ENCODE measurements at places on chromosomes 7 and 10.
A peak's percentile ranks its signal among the peaks of the same experiment; 100 is the strongest.

DNA sequence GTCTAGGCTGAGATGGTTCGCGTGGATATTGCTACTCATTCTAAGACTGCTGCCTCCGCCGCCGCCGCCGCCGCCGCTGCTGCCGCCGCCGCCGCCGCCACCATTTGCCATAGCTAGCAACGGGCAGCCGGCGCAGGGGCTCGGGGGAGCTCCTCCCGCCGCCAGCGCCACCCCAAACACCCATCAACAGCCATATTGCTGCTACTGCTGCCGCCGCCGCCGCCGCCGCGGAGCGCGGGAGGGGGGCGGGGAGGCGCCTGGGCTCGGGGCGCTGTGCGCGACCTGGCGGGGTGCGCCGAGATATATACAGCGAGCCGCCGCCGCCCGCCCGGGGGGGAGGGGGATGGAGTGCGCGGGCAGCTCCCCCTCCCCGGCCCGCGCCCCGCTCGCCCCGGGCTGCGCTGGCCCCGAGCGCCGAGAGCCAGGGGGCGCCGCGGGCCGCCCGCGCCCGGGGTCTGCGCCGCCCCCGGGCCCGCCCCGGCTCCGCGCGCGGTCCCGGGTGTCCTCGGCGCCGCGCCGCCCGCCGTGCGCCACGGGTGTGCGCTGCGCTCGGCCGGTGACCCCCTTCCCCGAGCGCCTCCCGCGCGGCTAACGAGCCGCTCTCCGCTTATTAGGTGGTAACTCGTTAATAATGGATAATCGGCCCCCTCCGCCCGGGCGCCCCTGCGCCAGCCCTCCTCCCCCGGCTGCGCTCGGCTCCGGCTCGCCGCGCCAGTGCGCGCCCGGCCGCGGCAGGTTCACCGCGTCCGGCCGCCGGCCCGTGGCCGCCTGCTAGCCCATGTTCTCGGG is at the start of gene KCNMA1:
KCNMA1 (minus strand) TSS at position 277 of the 789 bp plus-strand sequence.
- DNase-seq: no peak

- no peak for DNase-seq
Observed at GRCh38 chr10:117534321-117535297, 7.9 kb upstream of the EMX2 start.

DNA sequence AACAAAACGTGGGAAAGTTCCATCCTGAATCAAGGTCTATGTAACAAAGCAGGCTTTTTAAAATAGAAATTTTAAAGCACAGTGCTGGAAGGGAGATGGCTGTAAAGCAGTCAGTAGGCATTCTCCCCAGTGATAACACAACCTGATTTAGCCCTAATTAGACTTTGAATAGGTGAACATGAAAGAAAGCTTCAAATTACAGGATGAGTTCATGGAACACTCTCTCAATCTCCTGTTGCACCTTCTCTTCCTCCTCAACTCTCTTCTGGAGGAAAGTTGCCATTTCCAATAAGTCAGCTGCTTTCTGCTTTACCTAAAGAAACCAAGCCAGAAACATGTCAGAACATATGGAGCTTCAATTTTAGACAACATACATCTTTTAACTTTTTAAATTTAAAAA is 20.1 kb downstream of the SFR1 start:
- no peak for DNase-seq

GRCh38 chr7:39606352-39606751 is 17.0 kb upstream of the RALA start:
- DNase-seq: no peak

DNA sequence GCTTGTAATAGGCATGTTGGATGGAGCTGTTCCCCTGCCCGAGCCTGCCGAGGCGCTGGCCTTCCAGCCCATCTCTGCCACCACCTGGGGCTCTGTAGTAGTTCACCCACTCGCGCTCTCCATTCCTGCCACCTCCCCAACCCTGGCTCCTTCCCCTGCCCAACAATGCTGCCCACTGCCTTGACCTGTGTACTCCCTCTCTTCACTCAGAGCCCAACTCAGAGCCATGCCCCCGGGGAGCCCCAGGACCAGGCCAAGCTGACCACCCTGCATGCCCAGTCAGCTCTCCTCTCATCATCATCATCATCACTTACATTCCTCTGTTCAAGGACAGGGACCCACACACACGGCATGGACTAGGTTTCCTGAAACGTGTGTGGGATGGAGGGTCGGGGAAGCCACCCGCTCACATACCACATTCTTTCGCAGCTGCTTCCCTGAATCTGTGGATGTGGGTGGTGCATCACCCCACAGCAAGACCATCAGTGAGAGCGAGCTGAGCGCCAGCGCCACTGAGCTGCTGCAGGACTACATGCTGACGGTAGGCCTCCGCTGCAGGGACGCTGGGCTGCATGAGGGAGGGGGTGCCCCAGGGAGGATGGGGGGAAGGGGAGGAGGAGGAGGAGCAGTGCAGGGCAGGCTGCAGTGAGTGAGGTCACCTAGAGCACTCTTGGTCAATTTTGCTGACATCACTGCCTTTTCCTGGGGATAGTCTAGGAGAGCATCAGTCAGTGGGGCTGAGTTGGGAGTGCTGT is 15.6 kb downstream of the NACAD start:
- DNase-seq: no peak

- DNase-seq: no peak
Observed at GRCh38 chr10:110091830-110092229, 84.0 kb downstream of the ADD3 start.

DNA sequence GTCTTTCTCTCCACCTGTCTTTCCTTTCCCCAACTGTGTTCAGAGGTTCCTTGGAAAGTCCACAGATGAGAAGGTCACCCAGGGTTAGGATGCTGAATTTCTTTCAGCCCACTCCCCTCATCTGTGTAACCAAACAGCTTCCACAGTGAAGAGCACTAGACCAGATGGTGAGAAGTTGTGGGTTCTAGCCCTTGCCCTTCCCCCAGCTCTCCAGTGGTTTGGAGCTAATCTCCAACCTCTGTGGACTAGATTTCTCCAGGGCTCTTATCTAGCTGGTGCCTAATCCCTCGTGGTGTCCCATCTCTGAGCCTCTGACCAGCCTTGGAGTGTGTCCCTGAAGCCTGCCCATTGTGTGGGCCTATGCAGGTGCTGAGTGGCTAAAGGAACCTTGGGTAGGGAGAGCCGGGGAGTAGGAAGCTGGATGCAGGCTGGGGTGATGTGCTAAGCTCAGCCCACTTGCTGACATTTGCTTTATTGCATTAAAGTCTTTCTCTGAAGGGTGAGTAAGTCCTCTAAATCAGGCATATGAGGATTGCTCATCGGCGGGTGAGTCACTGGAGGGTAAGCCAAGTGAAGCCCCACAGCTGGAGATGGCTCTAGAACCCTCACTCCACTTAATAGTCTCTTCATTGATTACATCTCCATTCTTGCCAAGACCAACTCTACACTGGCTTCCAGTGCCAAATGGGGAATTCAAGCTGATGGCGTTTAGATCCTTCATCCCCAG is 14.9 kb downstream of the DUSP5 start:
- DNase-seq: peak; percentile 73

- no peak for DNase-seq
Observed at GRCh38 chr10:93475871-93476270, 6.3 kb downstream of the MYOF start.

- DNase-seq: no peak
Observed at GRCh38 chr7:14839307-14839706, 63.2 kb downstream of the DGKB start.

GRCh38 chr7:906776-907157 is 30.4 kb downstream of the GET4 start:
- DNase-seq: no peak

- DNase-seq: no peak
Observed at GRCh38 chr10:56028298-56029132, 332.5 kb downstream of the ZWINT start.

- DNase-seq: no peak
Observed at GRCh38 chr7:113408999-113409398, 290.6 kb upstream of the SMIM30 start.

GRCh38 chr7:114901771-114902170 is 20.1 kb upstream of the MDFIC start:
- DNase-seq: no peak

GRCh38 chr7:103824251-103824650 is 165.2 kb downstream of the RELN start:
- DNase-seq: no peak

GRCh38 chr10:114487815-114488536 is 83.7 kb upstream of the AFAP1L2 start:
- no peak for DNase-seq

DNA sequence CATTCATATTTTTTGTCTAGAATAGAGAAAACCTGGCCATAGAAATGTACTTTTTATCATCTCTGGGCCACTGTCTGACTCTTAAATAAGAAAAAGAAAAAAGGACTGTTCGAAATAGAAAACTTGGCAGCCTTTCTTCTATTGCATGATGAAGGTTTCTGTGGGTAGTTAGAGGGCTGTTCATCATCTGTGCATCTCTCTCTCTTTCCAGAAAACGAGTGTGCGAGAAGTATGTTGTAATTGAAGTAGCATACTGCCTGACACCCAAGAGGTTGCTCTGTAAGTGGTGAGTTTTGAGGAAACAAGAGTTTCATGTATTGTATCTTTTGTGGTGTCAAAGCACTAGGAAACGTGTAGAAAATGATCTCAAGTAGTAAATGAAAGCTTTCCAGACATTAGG is 343.2 kb upstream of the TMEM229A start:
- DNase-seq: no peak

GRCh38 chr10:103481974-103482531 is 3.0 kb upstream of the CALHM3 start:
- DNase-seq: peak; percentile 20

- no peak for DNase-seq
Observed at GRCh38 chr7:51727441-51727840, 410.8 kb upstream of the COBL start.

DNA sequence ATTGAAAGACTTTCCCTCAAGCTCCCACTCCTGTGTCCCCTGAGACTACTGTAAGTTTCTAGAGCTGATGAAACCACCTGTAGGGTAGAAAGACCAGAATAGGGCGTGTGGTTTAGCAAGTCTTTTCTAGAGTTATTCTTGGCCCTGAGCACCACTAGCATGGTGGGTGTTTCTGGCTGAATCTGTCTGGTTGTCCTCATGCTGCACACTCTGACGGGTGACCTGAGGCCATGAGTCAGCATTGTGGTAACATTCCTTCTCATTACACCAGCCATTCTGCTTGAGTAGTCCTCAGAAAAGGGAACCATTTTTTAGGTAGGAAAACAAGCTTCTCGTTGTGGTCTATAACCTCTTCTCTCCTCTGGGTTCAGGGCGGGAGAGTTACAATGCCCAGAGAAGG is 250.3 kb downstream of the SNX13 start:
- DNase-seq: peak; percentile 33

DNA sequence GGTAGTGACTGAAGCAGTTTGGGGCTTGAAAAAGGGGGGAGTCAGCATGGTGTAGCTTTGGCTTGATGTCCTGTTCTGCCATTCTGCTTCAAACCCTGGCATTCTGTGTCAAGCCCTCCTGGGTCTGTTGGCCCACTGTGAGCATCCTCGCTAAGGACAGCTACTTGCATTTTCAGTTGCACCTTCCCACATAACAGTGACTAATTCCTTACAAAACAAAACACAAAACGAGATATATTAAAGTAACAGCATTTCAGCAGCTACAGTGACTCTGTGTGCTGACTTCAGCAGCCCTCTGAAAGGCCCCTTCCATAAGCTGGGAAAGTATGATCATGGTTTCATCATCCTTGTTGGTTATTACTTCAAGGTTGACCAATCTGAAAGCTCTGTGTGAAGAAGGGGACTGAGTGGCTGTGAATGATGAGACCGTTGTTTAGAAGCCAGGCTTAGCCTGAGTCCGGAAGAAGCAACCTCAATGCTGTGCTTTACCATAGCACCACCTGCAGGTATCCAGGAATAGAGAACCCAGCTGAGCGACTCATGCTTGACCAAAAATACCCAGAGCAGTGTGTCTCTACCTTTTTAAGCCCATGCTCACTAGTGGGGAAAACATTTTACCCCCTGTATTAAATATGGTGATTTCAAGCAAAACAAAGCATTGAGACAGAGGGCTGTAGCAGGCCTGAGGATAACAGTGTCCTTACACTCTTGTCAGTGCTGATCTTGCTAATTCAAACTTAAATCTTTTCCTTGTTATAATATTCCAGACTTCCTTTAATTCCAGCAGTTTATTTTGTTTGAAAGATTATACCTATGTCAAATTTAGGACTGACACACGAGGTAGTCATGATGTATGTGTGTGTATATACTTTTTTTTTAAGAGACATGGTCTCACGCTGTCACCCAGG is 42.6 kb upstream of the CC2D2B start:
- peak; percentile 66 for DNase-seq

DNA sequence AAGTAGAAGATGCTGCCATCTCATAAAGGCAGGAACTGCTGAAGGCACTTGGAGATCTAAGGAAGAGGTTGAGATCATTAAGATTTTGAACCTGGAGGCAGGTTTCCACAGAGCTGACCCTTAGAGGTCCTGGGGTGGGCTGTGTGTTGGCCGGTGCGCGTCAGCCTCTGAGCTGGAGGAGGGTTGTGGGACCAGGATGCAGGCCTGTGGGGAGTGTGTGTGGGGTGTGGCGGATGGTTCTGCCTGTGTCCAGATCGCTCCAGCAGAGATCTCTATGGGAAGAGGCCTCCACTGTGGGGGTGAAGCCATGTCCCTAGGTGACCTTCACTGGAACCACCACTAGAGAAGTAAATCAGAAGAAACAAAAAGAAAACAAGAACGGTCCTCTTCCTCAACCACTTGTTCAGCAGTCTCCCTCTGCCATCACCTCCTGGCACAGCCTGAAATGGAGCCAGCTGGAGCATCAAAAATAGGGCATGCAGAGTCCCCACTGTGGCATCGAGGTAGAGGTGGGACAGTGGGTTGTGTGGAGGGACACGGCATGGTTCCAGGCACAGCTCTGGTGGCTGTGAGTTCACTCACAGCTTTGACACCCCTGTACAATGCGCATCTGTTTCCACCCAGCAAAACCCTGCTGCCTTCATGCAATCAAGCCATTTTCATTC is 453.8 kb downstream of the TCERG1L start:
- DNase-seq: no peak

GRCh38 chr7:68610701-68611100 is 987.6 kb upstream of the AUTS2 start:
- DNase-seq: no peak

DNA sequence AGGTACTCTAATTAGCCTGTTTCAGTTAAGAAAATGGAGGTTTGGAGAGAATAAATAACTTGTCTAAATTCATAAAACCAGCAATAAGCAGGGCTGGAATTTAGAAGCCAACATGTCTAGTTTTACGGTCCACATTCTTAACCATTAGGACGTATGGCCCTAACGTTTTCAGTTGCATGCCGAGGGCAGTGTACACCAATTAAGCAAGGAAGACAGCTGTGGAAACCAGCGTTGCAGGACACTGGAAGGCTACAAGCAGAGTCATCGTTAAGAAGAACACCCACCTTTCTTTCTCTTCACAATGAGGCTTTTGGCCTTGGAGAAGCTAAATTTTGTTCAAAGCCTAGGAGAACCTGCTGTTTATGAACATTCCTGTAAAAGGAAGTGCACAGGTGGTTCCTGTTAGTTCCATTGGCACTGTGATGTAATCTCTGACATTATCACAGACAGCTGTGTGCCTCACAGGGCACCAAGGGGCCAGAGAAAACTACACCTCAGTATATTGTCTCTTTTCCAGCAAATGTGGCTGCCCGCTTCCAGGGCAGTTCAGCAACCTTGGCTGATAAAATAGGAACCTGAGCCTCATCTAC is 21.0 kb downstream of the MPP7 start:
- no peak for DNase-seq

GRCh38 chr10:77027576-77027975 is 610.0 kb downstream of the KCNMA1 start:
- DNase-seq: no peak

- no peak for DNase-seq
Observed at GRCh38 chr10:22597138-22597537, 117.2 kb downstream of the PIP4K2A start.

GRCh38 chr7:13628239-13629001 is 361.0 kb downstream of the ETV1 start:
- no peak for DNase-seq

GRCh38 chr10:93997546-93997945 is 3.8 kb downstream of the PLCE1 start:
- DNase-seq: no peak

All from amniotic stem cell (primary cell).